ENCODE measurements at places on chromosomes 12 and 14.

GRCh38 chr12:77746096-77746495 is 84.6 kb upstream of the NAV3 start:
- H3K27me3 ChIP-seq, result no peaks in the 10 kb centered on the region
- DNase-seq, result peak; percentile 87
- no peak overlapping the region for H3K4me3 ChIP-seq
- no peak overlapping the region for H3K27ac ChIP-seq
- H3K4me1 ChIP-seq, result no peaks in the 10 kb centered on the region

- H3K4me1 ChIP-seq, result no peaks in the 10 kb centered on the region
- H3K27me3 ChIP-seq, result no peaks in the 10 kb centered on the region
- no peak overlapping the region for H3K4me3 ChIP-seq
- H3K36me3 ChIP-seq, result no peaks in the 10 kb centered on the region
- DNase-seq, result no peak
Observed at GRCh38 chr14:44712024-44712815, 205.1 kb upstream of the FSCB start.

GRCh38 chr12:3288690-3289089 is 202.3 kb upstream of the PRMT8 start:
- no peak for DNase-seq
- H3K4me3 ChIP-seq, result no peak overlapping the region
- H3K27me3 ChIP-seq, result no peaks in the 10 kb centered on the region
- peaks cover 41% of the 10 kb centered on the region for H3K36me3 ChIP-seq

DNA sequence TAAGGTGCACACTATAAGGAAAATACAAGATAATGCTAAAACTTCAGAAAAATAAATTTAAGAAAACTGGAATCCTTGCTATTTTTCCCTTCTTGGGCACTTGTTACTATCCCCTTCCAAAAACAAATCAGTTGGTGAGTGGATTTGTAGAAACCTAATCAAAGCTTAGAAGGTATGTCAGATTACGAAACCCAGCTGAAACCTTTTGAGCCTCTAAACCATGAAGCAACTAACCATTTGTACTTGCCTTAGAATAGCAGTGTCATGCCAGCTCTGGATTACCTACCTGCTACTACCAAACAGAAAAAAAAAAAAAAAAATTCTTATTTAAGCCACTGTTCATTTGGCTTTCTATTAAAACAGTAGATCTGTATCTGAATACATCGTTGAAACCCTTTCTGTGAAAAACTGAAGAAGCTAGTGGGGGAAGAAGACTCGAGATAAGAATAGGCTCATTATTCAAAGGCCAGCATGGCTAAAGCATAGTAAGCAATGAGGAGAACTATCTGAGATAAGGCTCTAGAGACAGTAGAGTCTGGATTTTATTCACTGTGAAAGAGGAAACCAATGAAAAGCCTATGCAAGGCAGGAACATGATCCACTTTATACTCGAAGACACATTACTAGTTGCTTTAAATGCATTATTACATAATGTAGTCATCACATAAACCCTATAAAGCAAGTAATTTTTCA is 30.2 kb downstream of the OSBPL8 start:
- H3K27me3 ChIP-seq, result no peaks in the 10 kb centered on the region
- H3K4me1 ChIP-seq, result no peaks in the 10 kb centered on the region
- H3K36me3 ChIP-seq, result peaks cover 10% of the 10 kb centered on the region
- no peak for DNase-seq
- H3K27ac ChIP-seq, result no peak overlapping the region

DNA sequence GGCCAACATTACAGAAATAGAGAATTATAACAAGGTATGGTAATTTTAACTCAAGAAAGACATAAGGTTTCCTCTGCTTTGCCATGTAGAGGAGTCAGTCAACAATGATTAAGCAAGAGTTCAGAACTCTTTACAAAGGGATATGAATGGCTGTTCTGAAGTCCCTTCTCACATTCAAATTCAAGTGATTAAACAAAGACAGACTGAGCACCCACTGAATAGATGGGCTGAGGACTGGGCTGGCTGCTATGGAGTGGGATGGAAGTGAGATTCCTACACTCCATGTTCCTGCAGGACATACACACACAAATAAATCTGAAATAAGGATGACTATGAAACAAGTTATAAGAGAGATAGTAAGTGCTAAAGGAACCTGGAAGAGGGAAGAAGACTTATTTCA is 199.0 kb upstream of the GRIP1 start:
- H3K27me3 ChIP-seq, result peaks cover 5% of the 10 kb centered on the region
- DNase-seq, result no peak
- H3K36me3 ChIP-seq, result no peaks in the 10 kb centered on the region
- no peaks in the 10 kb centered on the region for H3K4me1 ChIP-seq
- no peak overlapping the region for H3K4me3 ChIP-seq

Data from mesenchymal stem cell (in vitro differentiated cells and primary cell).